ENCODE measurements at places on chromosomes 4 and X.

DNA sequence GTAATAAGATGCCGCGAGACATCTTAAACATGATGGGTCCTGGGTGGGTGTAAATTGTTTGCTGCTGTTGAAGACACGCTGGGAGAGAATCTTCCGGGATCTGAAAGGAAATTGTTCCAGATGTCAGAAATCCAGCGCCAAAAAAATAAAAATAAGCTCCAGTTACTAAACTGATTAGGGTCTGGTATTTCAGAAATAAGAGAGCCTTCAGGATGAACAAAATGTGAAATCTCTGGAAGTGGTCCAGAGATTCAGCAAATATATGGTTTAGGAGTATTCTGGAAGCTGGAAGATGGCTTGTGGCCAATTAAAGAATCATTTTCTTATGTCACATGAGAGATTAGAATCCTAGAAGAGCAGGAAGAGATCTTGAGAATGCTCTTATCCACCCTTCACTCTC is 75.8 kb upstream of the NHS start:
- DNase-seq, result no peak

DNA sequence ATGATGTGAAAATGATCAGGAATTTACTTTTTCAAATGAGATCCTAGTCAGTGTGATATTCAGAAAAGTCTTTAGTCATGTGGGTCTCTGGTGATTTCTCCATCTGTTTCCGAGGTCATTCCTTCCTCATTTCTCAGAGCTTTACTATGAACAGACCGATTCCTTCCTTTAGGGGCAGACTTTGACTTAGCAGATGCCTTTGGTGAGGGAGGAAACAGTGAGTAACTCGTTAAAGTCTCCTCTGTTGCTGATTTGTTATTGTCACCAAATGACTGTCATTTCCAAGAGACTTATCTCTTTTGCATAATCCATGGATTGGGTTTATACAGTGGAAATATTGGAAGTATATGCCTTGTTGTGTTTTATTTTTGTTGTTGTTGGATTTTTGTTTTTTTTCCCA is 76.2 kb upstream of the CD99 start:
- DNase-seq, result peak; percentile 85

GRCh38 chrX:31981546-31982062 is 909.8 kb upstream of the FTHL17 start:
- no peak for DNase-seq

DNA sequence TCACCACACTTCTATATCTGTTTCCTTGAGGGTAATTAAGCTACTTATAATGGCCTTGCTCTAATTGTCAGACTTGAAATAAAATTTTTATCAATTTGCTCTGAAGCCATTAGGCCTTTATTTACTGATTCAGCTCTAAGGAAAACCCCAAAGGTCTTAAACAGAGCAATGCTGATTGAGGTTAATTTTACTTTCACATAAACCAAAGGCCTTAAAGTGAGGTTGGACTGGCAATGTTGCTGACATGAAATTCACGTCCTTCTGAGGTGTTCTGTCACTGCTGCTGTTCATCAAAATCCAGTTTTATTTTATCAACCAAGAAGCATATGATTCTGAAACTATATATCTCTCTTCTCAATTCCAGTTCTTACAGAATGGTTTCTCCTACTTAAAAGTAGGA is 21.7 kb upstream of the GPRIN3 start:
- no peak for DNase-seq

DNA sequence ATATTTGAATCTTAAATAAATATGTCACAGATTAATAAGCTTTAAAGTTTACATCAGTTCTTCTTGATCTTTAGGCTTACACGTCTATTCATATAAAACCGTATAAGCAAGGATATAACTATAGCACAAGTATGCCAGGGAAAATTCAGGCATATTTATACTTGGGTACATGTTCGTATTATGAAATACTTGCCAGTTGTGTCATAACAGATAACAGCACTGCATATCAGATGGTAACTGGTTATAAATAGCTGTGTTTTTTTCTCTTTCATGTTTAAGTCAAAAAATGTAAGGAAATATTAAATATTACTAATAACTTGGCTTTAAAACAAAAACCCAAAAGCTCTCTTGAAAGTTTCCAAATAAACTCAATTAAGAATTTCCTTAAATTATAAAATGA is 17.5 kb downstream of the BRWD3 start:
- peak; percentile 41 for DNase-seq

- DNase-seq, result peak; percentile 58
These were observed 875.8 kb upstream of the SLIT2 start for GRCh38 chr4:19375931-19376330.

- DNase-seq, result peak; percentile 19
These were observed 10.5 kb downstream of the CD99L2 start for GRCh38 chrX:150887906-150888465.

GRCh38 chr4:129488427-129488826 is 392.5 kb downstream of the C4orf33 start:
- DNase-seq, result no peak

DNA sequence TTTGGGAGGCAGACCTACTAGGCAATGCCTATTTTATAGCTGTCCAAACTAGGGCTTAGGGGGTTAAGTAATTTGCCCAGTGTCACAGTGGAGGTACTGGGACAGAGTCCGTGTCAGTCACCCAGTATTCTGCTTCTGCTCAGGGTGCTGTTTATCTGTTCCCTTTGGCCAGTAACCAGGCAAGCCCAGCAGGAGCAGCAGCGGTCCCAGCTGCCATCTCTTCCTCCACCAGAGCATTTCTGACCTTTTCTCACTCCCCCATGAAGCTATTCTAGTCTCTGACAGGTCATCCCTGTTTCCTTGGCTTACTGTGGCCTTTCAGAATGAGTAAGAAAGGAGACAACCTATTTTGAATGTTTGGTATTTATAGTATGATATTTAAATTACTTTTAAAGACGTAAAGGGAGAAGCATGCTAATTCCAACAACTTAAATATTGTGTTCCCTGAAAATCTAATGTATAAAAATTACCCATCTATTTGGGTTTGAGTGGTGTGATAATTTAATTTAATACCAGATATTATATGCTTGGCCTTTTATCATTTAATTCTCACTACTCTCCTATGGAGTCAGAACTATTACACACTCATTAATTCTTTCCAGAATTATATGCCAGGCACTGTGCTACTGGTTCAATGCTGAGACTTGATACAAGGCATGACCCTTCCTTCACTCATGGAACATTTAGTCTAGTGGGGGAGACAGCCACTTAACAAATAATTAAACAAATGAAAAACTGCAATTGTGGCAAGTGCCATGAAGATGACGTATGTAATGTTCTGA is 60.6 kb downstream of the RPS6KA3 start:
- DNase-seq, result no peak

GRCh38 chr4:70715097-70715496 is 6.7 kb upstream of the RUFY3 start:
- DNase-seq, result peak; percentile 45

GRCh38 chr4:185845966-185846365 is 34.0 kb upstream of the SORBS2 start:
- DNase-seq, result no peak

DNA sequence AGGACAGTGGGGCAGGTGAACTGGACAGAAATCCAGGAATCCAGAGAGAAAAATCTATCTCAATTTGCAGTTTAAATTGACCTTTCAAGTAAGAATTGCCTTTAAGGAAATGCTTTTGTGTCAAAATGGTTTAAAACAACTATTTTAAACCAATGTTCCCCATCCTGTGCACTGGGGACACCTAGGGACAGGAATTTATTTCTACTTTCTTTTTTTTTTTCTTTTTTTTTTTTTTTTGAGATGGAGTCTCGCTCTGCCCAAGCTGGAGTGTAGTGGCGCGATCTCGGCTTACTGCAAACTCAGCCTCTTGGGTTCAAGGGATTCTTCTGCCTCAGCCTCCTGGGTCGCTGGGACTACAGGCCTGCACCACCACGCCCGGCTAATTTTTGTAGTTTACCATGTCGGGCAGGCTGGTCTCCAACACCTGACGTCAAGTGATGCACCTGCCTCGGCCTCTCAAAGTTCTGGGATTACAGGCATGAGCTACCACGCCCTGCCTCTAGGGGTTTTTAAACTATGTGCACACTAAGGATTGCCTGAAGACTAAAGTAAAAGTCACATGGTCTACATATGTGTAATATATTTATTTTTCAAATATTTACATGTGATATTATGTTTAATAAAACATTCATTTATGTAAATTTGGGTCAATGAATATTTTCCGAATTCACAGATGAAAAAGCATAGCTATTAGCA is 1213.4 kb downstream of the STIM2 start:
- no peak for DNase-seq

DNA sequence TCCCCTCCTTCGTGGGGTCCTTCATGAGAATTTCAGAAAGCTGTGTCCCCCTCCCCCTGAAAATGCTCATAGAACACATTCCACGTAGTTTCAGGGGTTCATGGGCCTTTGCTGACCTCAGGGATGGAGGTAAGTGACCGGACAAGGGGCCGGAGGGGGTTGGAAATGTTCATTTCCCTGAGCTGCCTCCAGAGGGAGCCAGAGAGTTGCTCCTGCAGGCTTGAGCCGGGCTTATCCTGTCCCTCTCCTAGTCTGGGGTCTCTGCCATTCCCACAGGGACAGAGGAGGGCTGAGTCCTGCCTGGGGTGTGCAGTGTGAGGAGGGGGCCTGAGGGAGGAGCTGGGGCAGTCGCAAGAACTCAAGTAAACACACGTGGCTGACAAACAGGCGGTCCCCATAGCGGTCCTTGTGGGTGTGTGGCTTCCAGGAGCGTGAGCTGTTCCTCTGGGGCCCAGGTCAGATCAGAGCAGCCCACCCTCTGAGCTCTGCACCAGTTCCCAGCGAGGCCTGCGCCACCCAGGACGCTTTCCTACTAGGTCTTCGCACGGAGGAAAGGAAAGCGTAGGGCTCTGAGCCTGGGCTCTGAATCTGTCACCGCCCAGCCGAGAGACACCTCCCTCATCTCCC is 62.5 kb downstream of the WFS1 start:
- DNase-seq, result peak; percentile 24

DNA sequence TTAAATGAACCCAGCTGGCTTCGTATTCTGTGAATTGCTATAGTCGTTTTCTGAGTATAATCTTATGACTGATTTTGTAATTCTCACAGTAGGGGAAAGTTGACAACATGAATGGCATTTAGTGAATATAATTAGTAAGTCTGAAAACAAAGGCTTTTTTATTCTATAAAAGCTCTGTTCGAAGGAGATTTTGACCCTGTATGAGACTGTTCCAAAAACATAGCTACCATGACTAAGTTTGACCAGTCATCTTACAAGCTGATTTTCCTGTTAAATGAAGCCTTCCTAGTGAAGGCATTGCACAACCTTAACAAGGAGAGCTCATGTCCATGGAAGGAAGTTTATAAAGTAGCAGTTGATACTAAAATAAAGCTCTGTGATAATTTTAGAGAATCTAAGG is 242.3 kb downstream of the RPA4 start:
- peak; percentile 20 for DNase-seq

- no peak for DNase-seq
These were observed 88.3 kb downstream of the OPHN1 start for GRCh38 chrX:68345025-68345424.

DNA sequence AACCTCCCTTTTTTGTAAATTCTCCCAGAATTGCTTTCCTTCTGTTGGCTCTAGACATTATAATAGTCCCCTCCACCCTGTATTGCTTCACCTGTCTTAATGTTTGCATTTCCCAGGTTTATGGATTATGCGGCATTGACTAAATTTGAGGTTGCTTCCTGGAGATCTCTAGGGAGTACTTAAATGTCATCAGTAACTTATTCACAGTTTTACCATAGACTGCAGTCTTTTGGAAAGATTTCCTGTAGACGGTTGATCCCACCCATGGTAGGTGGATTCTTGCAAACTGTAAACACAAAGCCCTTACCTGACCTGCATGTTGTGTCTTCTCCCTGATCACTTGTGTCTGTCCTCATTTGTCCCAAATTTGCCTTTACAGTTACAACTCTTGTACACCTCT is 6.2 kb upstream of the NOX1 start:
- DNase-seq, result no peak

DNA sequence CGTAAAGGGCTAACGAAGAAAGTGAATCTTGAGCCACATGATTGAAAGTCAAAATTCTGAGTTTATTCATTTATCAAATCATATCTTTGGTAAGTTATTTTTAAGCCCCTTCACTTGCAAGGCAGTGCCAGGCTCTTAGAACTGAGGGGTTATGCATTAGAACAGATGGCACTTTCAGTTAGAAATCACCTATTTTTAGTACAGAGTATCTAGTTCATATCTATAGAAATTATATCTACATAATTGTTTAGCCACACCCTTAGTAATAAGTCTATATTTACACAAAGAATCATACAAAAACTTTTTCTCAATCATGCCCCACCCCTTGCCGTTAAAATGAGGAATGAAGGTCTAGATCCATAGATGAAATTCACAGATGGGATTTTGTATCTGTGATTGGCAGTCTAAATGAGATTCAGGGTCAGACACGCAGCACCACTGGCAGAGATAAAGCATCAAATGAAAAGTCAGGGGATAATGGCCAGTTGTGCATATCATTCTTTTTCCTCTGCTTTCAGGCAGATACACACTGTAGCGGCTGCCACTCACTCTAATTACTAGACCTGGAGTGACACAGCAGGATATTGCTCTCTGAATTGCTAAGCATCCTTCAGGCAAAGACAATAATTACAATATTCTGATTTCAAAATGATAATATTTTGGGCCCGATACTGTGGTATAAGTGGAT is 440.5 kb downstream of the MAPK10 start:
- DNase-seq, result no peak

DNA sequence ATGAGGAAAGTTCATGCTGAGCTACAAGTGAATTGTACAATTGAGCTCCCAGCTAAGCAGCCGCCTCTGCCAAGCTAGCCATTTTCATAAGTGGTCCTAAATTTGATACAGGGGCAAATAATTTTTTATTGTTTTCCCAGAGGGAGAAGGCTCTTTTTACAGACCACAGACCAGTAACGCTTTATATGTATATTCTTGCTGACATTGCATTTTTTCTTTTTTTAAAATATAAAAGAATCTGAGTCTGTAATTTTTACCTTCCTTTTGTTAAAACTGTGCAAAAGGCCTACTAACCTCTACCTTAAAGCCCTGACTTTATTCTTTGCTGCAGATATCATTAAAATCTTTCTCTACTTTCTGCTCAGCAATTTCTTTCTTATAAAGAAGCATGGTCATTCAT is 501.2 kb upstream of the INTU start:
- no peak for DNase-seq

DNA sequence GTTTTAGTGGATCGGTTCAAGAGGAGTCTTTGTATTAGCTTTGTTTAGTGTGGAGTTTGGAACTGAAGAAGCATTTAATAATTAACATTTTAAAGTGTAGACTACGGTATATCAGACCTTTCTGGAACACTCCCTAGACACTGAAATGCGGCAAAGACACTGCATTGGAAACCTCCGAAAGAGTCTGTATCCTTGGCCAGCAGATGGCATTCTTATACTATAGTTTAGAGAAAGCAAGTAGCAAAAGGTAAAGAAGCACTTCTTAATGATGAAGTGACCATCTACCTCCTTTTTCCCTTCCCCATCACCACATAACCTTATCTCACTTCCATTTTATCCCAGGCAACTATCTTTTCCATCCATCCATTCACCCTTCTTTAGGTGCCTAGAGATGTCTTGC is 7.6 kb downstream of the FABP2 start:
- DNase-seq, result peak; percentile 76

- DNase-seq, result no peak
These were observed 301.9 kb upstream of the HS3ST1 start for GRCh38 chr4:11730545-11730944.

All from fibroblast of the aortic adventitia (primary cell).